Left lung (tissue), 14 donors: ENCODE measurements at places on chromosomes 3 and 15. TPM values are rescaled to one million over a fixed set of nuclear protein-coding genes. Genes with fewer than 3 reads are reported as not detected.

DNA sequence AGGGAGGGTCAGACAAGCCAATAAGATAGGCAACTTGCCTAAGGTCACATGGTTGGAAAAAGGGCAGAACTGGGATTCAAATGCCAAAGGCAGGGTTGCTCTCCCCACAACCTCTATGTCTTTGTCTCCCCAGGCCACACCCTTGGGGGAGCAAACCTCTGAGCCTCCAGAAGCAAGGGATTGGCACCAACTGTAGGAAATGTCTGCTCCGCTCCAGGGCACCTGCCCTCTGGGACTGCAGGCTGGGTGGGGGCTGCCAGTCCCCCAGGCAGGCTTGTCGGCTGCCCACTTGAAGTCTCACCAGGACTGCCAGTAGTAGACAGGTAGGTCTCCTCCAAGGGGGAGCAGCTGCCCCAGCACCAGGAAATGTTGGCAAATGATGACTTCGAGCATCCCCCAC, 2.0 kb downstream of the FAM3D start:
- H3K4me3 ChIP-seq, result no peak overlapping the region
- no peaks in the 10 kb centered on the region for H3K27me3 ChIP-seq
- H3K27ac ChIP-seq, result no peak overlapping the region
- no peak for DNase-seq
- H3K36me3 ChIP-seq, result no peaks in the 10 kb centered on the region

GRCh38 chr15:85128621-85129020, 147.0 kb downstream of the PDE8A start:
- no peaks in the 10 kb centered on the region for H3K36me3 ChIP-seq
- H3K27me3 ChIP-seq, result no peaks in the 10 kb centered on the region
- H3K4me3 ChIP-seq, result no peak overlapping the region
- H3K4me1 ChIP-seq, result no peaks in the 10 kb centered on the region

DNA sequence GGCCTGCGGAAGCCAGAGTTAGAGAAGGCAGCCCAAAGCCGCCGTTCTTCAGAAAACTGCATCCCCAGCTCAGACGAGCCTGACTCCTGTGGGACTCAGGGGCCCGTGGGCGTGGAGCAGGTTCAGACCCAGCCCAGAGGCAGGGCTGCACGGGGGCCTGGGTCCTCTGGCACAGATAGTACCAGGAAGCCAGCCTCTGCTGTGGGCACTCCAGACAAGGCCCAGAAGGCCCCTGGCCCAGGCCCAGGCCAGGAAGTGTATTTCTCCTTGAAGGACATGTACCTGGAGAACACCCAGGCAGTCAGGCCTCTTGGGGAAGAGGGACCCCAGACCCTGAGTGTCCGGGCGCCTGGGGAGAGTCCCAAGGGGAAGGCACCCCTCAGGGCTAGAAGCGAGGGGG, 23.1 kb downstream of the ALPK3 start:
- no peaks in the 10 kb centered on the region for H3K36me3 ChIP-seq
- peak overlapping the region; percentile 48 for H3K27ac ChIP-seq
- H3K4me1 ChIP-seq, result peaks cover 15% of the 10 kb centered on the region
- DNase-seq, result no peak
- H3K27me3 ChIP-seq, result no peaks in the 10 kb centered on the region

DNA sequence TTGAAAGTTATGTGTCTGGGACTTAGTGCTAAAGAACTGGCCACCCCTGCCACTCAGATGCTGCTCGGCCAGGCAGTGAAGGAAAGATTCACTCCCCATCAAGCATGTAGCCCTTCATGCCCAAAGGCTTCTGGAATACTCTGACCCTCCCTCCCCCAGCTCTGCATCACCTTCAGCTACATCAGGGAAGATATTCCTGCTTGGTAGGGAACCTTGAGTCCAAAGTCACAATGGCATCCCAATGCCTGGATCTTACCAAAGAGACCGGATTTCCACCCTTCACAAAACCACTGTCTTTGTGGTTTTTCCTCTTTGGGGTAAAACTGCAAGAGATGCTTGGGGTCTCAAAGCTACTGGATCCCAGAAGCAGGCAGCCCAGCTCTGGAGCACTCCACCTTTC, 18.2 kb upstream of the BCL2A1 start:
- H3K4me3 ChIP-seq, result no peak overlapping the region
- H3K27me3 ChIP-seq, result no peaks in the 10 kb centered on the region
- DNase-seq, result no peak
- H3K36me3 ChIP-seq, result no peaks in the 10 kb centered on the region
- H3K4me1 ChIP-seq, result peaks cover 49% of the 10 kb centered on the region

Gene SPINK8
- total RNA-seq, result not detected
